Colonic mucosa (tissue), 4 donors: ENCODE measurements at places on chromosomes 7 and 10.

DNA sequence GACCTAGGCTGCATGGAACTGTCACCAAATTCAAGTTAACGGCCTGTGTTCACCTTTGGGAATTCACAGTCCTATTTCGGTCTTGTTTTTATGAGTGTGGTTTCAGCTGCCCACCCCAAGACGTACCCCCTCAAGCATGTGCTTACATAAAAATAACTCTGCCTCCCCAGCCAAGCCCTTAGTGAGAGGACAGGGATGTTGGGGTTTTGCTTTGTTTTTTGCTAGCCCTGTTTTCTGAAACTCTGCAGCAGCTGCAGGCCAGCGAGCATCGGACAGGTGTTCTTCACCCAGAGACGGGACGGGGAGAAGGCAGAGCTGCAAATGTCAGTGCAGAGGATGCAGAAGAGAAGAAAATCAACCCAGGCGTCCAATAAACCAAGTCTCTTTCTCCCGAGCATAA, 13.5 kb downstream of the CHST15 start:
- no peak for DNase-seq

DNA sequence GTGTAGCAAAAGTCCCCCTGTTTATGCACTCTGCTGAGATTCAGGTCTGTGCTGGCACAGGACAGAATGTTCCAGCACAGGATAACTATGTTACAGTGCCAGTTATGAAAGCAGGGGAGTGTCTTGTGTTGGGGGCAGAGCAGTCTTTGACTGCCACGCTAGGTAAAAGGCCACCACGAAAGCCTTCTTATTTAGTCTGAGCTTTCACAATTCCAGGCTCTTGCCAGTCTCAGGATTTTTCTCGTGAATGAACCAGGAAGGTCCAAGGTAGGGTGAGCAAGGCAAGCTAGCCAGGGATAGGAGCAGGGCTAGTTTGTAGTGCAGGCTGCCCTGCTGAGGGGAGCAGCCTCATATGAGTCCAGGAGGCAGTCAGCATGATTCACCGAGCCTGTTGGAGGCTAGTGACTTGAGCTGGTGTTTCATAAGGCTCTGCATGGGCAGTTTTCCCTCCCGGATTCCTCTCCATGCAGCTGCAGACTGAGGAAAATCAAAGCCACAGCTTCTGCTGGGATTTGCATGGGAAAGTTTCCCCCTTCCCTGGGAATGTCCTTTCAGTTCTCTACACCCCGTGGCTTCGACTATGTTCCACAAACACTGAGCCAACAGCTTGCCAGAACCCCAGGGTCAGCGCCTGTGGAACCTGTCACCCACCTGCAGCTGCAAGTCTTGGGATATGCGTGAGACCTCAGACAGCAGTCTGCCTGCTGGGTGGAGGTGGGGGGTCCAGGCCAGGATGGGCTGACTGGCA, 112.3 kb downstream of the JCAD start:
- DNase-seq, result no peak

GRCh38 chr10:99143011-99143410, 92.6 kb downstream of the HPSE2 start:
- DNase-seq, result no peak

DNA sequence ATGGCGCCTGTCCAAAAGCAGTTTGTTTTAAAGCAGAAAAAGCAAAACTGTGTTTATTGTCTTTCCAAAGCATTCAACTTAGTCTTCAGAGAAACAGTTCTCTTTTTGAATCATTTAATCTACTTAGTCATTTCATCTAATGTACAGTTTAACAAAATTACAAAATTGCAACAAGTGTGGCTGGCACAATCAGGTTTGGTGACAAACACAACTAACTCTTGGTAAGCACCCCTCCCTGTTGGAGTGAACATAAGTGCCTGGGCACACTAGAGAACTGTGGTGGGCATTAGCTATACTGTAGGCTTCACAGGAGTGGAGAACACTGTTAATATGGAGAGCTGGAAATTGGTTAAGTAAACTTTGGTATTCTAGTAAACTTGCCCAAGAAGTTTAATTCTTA, 6.9 kb downstream of the CREM start:
- DNase-seq, result no peak

DNA sequence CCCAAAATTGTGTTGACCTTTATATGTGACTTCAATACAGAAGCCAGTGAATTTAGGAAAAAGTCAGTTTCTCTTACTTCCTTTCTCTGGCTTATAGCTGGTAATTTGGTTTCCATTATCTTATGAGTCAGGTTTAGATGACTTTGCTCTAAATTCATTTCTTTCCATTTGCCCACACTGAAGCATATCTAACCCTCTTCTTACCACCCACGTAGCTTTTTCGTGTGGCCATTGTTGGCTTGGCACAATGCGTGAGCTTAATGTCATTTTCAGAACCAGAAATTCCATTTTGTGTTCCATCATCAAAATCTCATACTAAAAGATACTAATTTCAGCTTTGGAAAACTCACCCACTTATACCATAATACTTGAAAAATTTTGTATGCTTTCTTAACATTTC, 271.2 kb downstream of the INHBA start:
- no peak for DNase-seq

GRCh38 chr7:116862951-116863670, 724 bp downstream of the CAPZA2 start:
- peak; percentile 28 for DNase-seq

DNA sequence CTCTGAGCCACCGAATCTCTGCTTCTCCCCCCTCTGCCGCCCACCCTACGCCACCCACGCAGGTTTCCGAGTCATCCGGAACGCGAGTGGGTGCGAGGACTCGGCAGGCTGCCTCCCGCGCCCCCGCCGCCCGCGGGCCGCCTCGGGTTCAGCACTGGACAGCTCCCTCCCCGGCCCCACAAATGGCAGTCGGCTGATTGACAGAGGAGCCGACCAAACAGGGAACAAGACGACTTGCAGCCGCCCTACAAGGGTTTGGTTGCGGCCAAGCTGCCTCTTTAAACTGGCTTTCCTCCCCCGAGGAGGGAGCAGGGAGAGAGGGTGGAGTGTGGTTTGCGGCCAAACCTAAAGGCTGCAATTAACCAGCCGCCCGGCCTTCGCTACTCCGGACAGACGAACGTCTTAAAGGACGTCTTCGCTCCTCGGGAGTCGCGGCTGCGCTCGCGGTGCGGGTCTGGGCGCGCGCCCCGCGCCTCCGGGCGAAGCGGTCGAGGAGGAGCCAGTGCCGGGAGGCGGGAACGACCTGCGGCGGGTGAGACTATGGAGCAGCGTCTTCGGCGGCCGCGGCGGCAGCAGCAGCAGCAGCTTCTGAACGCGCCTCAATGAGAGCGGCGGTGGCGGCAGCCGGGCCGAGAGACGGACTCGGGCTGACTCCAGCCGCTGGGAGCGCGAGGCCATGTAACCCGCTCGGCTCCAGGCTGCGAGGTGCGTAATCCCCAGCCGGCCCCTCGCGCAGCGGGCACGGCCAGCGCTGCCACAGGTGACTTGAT, at the start of gene GPR158:
TSS of gene GPR158 (plus strand) at position 541 of the 770 bp plus-strand sequence. CDS start 420 bp downstream, outside the sequence.
- DNase-seq, result peak; percentile 91

DNA sequence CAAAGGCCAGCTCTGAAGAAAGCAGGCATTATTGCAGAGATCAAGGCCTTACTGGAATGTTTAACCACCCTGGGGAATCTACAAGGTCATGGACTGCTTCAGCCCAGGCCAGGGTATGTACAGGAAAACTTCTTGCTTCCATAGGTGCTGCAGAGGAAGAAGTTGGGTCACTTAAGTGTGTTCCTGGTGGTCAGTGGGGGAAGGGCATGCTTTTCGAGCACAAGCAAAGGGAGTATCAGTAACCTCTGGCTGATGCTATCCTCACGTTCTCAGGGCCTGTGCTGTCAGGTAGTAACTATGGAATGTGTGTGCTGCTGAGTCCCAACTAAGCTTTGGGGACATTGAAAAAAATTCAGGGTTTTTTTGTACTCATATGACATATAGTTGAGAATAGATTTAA, 234.0 kb upstream of the SP4 start:
- DNase-seq, result no peak

DNA sequence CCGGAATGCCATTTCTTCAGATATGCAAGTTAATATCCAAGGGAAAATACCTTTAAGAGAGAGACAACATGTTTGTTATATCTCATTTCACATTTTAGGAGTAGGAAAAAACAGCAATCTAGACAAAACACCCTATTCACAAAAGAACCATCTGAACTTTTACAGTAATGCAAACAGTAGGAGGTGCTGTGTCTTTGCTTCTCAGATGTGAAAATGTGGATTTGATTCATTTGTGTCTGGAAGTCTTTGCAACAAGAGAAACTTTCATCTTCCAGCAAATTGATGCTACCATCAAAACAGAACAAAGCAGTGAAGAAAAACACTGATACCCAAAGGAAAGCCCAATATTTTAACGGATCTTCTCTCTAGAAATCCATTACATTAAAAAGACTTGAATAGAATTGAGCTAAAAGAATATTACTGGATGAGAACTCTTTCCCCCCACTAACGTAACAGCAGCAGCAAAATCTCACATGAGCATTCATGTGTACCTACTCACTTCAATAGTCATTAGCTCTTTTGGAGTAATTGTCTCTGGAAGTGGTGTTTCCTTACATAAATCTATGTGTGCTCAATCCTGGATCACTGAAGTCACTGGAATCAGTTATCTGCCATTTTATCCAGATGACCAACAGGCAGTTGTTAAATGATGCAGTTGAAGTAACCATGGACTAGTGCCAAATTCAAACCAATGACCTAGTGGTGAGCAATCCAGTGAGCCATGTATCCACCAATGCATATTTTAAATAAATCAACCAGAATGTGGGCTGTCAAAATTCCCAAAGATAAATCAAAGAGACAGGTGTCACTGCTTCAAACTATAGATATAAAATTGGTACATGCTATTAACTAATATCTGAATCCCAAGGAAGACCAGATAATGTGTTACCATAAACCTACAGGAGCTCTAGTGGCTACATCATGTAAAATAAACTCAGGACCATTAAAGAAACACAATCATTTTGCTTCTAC, 1.8 kb downstream of the SEMA3C start:
- DNase-seq, result no peak

- peak; percentile 32 for DNase-seq
Measured at GRCh38 chr10:11165591-11166543, 148.2 kb downstream of the CELF2 start.

GRCh38 chr10:118340486-118340885, 1.6 kb downstream of the FAM204A start:
- no peak for DNase-seq

DNA sequence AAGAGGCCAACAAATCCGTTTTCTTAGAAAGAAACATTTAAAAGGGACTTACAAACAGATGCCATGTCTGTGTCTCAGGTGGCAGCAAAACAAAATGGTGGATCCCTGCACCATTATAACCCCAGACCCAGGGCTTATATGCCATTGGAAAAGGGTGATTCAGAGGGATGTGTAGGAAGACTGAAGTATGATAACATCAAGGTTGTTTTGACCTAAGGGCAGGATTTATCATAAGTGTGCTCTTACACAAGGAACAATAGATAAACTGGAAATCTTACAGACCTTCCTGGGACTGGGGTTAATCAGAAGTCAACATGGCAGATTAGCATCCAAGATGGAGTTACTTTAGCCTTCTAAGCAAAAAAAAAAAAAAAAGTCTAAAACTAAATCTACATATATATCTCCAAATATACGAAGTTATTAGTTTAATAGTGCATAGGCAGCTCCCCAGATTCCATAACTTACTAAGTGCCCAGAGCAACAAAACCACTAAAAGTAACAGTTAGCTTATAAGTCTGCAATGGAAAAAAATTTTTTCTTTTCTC, 34.3 kb upstream of the WNT16 start:
- DNase-seq, result no peak

DNA sequence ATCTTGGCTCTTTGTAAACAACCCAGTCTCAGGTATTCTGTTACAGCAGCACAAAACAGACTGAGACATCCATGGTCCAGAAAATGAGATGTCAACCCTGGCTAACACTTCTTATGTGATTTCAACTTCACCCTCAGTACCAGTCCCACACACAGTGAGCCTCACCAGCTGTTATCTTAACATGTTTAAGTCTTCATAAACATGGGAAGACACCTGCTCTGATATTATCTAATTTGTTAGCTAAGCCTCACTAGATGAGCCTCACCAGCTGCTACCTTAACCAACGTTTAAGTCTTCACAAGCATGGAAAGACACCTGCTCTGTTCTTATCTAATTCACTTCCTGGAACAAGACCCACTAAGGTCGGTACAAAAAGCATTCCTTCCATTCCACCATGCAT, 130.8 kb downstream of the CALN1 start:
- no peak for DNase-seq

DNA sequence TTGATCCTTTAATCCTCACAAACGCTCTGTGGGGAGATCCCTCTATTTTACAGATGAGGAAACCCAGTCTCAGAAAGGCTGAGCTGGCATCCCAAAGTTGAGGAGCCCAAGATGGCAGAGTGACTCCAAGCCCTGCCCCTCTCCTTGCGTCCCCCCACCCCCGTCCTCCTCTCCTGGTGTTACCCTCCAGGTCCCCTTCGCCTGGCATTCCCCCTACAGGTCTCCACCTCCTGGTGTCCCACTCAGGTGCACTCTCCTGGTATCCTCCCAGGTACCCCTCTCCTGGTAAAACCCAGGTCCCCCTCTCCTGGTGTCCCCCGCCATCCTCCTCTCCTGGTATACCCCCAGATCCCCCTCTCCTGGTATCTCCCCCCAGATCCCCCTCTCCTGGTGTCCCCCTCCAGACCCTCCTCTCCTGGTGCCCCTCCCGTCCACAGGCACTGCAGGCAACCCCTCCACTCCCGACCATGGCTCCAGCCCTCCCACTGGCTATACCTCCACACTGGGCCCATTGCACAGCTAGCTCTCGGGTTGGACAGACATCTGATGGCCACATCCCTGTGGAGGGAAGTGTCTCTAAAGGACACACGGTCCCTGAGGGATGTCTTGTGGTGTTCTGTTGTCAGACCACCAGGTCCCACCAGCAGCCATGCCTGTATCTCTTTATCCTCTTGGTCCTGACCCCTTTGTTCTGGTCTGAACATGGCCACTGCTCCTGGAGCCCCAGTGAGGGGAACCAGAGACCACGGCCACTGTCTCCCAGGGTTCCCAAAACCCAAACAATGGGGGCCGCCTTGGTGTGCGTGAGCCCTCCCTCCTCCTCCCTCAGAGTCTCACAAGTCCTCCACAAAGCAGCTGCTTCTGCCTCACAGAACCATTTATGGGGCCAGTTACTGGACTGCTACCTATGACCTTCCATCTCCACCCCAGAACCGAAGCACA, 37.2 kb downstream of the CALML3 start:
- DNase-seq, result no peak

DNA sequence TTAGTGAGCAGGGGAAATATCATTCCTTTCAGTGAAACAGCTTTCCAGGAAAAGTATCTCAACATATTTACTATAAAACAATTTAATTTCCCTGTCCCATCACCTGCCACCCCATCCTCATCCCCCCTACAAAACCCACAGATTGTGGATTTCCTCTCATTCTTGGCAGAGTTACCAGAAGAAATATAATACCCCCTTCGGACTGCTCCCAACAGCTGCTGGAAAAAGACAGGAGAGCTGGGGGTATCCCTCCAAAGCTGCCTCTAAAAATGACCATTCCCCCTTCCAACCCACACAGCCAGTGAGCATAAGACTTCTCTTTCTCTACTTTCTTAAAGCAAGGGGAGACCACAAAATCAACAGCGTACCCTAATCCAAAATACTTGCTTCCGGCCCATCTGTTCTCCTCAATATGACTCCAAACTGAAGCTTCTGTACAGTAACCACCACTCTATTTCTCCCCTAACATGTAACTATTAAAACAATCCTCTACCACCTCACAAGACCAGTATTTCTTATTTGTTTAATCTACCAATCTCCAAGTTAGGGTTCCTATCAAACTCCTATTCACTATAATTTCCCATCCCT, 7.8 kb downstream of the FBXW4 start:
- no peak for DNase-seq

- peak; percentile 89 for DNase-seq
Measured at GRCh38 chr7:102063690-102064180, 222.9 kb upstream of the SH2B2 start.
